ENCODE measurements at places on chromosomes 16 and 17.

- DNase-seq, result no peak
Observed at GRCh38 chr16:14187517-14188338, 116.6 kb downstream of the MRTFB start.

DNA sequence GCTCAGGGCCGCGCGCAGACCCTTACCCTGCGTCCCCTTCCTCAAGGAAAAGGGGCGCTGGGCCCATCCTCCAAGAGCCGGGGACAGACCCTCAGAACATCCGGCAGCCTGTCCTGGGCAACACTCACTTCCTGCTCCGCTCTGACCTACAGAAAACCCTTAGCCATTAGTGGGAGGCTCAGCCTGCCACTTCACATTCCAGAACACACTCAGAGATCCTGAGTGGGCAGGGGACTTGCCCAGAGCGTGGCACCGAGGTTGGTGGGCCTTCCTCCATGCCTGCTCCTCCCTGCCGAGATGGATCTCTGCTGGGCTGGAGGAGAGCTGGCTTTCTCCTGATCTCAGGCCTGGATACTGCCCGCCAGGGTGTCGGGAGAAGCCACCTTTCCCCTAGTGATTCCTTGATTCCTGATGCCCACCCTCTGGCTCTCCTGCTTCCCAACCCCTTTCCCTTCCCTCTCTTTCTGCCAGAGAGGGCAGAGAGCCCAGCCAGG, 1.5 kb downstream of the SCARF1 start:
- no peak for DNase-seq

DNA sequence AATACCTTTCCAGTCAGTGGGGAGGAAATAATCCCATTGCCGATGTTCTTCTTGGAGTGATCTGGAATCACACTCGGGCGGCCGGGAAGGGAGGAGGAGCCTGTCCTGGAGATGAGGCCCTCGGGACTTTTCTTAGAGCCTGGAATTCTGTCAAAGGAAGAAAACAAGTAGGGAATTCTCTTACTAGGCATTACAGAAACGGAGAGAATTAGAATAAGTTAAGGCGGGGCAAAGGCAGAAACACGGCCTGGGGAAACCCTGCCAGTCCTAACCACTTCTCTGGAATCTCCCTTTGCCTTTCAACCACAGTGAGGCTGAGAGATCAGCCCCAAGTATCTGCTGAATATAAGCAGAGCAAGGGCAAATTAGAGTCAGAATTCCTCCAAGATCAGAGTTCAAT, 27.8 kb downstream of the USP36 start:
- DNase-seq, result no peak

DNA sequence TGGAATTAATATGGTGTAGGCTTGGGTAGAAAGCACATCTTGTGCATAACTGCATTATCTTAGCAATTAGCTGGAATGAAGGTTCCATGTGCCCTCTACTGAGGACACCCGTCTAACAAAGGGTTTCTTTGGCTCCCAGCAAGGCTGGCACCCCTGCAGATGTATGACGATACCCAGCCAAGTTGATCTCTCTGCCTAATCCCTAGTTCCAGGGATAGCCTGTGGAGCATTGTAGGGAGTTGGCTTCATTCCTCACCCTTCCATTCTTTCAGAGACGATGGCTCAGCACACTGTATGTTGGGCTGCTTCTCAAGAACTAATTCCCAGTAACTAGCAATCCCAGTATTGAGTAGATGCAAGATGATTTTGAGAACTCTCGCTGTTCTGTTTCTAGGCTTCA, 182.5 kb downstream of the SNX29 start:
- DNase-seq, result no peak

GRCh38 chr16:64132190-64132589, 989.7 kb downstream of the CDH11 start:
- no peak for DNase-seq

DNA sequence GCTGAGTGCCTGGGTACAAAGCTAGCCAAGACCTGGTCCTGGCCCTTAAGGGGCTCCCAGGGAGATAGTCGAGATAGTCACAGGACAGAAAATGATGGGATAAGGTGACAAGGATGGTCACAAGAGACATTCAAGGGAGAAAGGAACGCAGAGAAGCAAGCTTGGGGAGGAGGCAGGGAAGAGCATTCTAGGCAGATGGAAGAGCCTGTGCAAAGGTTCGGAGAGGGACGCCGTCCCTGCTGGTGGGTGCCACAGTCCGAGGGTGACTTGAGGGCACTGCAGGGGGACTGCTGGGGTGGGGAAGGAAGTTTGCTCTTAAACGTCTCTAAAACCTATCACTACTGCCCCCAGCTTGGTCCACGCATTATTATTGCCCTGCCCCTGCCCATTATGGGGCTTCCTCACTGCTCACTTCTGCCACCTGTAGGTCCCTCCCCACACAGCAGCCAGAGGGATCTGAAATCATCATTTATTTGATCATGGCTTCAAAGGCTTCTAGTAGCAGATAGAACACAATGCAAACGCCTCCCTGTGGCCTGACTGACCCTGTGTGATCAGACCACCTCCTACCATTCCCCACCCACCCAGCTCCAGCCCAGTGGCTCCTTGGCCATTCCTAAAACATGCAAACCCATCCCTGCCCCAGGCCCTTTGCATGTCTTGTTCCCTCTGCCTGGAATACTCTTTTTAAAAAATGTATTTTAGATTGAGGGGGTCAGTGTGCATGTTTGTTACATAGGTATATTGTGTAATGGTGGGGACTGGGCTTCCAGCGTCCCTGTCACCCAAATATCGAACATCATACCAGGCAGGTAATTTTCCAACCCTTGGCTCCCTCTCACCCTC, 60.3 kb downstream of the RMI2 start:
- peak; percentile 38 for DNase-seq

GRCh38 chr17:66448026-66448639, 145.7 kb downstream of the PRKCA start:
- DNase-seq, result no peak

DNA sequence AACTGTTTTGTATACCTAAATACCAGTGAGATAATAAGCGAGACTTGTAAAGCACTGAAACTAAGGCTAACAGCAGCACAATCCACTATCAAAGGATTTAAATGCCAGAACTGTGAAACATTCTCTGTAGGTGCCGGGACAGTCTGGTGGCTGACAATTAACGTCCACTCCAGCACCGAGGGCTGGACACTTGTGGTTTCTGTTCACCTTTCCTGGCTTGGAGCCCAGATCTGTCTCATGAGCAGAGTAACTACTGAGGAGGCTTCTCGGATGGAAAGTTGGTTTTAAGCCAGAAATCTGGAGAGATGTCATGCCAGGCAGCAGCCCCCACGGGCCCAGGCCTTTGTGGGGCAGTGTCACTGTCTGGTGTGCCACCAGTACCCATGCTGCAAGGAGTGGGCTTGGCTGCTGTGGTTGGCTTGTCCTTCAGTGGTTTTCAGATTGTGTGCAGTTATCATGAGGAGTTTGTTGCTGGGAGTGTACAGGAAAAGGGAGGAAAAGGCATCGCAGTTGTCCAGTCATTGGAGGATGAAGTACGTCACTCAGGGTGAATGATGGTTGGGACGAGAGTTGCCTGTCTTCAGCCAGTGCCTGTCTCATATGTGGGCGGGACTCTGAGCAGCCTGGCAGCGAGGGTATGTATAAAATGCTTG, 35.5 kb downstream of the UBN1 start:
- no peak for DNase-seq

- no peak for DNase-seq
Observed at GRCh38 chr17:34892461-34893249, 68.6 kb downstream of the CCT6B start.

DNA sequence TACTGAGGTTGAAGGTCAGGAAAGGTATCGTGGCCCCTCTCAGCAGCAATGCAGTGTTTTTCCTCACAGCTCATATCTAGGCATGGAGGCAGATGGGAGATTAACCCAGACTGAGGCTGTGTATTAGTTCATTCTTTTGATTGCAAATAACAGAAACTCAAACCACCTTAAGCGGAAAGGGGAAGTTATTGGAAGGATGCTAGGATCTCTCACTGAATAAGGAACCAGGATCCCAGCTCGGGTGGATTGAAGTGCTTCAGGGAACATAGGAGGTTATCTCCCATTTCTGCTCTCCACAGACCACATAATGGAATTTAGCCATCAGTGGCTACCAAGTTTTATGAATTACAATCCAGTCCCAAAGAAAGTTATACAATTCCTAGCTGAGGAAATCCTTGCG, 8.2 kb downstream of the ZNF689 start:
- no peak for DNase-seq

DNA sequence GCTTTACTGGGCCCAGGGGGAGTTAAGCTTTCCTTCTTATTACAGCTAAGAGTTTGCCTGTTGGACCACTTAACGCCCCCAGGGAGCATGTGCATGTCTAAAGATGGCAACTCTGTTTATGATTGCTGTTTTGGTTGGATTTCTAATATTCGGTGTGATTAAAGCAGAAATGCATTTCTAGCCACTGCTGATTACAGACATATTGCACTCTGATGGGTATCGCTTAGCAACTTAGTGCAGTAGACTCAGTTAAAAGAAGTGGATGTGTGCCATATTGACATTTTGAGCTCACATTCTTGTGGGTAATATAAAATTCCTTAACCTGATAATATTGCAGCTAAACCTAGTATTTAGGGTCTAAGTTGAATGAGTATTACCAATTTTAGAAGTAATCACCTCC, 4.2 kb downstream of the NF1 start:
- DNase-seq, result no peak

DNA sequence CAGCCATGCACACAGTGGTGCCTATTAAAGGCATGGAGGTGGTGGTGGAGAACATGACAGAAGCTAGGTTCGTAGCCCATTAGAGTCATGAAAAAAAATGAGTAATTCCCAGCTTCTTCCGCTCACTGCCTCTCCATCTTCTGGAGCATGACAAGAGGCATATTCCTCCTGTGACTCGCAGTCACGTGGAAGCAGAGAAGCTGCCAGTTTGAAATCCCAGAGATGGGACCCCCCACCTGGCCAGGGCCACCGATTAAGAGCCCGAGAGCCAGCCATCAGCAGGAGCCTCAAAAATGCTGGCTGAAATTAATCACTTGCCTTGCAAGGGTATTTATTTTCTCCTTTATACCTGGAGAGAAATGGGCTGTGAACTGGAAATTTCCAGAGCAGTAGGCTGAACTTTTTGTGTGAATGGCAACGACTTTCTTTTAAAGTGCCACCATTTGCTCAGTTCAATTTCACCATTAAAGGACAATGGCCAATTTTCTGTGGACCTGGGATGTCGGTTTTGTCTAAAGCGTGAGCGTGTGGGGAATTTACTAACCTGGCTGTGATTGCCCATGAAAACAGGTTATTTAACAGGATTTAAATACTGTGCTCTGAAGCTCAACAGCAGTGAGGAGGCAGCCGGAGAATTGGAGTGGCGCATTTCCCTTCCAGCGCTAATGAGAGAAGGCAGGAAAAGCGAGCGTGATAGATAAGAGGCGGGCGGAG, 189.7 kb upstream of the SDK2 start:
- DNase-seq, result no peak

- DNase-seq, result no peak
Observed at GRCh38 chr16:62041401-62041800, 5.2 kb upstream of the CDH8 start.

GRCh38 chr17:74491626-74492025, 25.2 kb downstream of the CD300A start:
- DNase-seq, result no peak

GRCh38 chr17:38545531-38546225, 60.1 kb downstream of the SRCIN1 start:
- no peak for DNase-seq

- DNase-seq, result no peak
Observed at GRCh38 chr16:22296225-22297113, 740 bp upstream of the POLR3E start.

DNA sequence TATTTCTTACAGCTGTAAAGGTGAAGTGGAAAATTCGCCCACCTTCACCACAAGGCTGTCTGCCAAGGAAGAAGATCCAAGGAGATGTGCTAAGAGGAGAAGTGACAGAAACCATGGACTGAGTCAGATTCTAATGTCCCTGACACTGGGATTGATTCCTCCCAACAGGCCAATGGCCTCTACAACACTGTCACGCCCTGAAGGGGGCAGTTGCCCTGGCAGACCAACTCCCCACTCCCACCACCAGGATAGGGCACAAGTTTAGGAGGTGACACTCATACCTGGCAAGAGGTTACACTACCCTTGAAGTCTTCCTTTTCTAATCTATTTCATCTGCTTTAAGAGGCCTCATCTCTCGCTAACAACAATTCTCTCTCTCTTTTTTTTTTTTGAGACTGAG, 16.1 kb downstream of the PIP4K2B start:
- DNase-seq, result no peak

GRCh38 chr17:28160610-28161009, 118.1 kb downstream of the NLK start:
- no peak for DNase-seq

DNA sequence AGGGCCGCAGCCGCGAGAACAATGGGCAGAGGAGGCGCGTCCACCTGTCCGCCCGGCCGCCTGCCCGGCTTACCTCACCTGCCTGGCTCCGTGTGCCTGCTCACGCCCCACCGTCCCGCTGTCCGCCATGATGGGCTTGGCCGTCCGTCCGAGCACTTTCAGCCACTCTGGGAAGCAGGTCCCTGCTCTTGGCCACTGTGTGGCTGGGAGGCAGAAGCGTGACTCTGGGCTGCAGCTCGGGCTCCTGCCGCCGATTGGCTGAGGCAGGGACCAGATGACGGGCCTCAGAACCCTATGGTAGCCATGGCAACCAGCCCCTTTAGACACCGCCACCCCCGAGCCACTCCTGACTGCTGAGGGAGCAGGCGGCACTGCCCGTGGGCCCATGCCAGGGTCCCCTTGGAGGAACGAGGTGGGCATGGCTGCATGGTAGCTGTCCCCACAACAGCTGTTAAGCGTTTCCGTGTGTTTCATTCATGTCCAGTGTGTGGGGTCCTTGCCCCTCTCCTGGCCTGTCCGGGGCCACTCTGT, 8.9 kb upstream of the AXIN1 start:
- DNase-seq, result no peak

- no peak for DNase-seq
Observed at GRCh38 chr16:54242199-54242598, 44.4 kb downstream of the IRX3 start.

DNA sequence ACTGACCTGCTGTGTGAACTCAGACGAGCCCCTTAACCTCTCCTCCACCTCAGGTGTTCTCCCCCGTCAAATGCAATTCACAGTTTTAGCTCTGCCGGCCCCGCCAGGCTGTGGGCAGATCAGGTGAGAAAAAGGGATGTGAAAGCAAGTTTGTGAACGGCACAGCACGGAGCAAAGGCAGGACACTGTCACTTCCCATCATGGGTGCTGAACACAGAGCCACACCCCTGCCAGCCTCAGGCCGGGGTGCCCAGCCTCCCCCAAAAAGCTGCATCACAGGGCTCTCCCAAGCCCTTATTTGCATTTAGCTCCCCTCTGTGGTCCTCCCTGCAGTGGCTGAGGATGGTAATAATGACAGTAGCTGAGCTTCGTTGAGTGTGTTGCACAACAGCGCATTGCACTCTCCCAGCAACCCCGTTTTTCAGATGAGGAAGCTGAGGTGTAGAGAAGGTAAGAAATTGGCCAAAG, 88.8 kb upstream of the TNRC6C start:
- DNase-seq, result no peak

Measured in stimulated activated effector memory CD8-positive, alpha-beta T cell treated with anti-CD3 and anti-CD28 coated beads, Interleukin-12 subunit alpha, Interleukin-12 subunit beta, amount 100 ng/mL, for 72 hours (primary cell).